ENCODE measurements at places on chromosomes 13 and 19.

- DNase-seq, result no peak
Observed at GRCh38 chr13:81872581-81872980, 1531.7 kb upstream of the SPRY2 start.

DNA sequence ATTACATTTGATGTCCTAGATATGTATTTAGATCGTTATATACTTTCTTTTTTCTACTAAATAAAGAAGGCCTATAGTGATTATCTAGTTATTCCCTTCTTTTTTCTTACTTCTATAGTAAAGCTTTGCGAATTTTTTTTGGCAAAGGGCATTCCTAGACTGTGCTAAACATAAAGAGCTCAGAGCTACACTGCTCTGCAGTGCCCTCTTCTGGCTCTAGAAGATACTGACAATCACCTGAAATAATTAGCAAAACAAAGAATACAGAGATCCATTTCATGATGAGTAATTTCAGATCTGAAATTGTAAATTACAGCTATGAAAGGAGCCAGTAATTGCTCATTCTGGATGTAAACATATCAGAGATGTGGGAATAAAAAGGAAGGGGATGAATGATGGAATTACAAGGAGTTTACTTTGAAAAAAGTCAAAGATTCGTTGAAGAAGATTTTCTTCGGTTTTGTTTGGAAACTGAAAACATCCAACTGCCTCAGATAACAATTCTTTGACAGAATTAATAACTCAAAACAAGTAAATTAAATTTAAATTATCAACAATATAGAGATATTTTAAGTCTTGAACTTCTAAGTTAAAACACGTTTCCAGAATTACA lies 288.5 kb downstream of the NALCN start:
- DNase-seq, result no peak

DNA sequence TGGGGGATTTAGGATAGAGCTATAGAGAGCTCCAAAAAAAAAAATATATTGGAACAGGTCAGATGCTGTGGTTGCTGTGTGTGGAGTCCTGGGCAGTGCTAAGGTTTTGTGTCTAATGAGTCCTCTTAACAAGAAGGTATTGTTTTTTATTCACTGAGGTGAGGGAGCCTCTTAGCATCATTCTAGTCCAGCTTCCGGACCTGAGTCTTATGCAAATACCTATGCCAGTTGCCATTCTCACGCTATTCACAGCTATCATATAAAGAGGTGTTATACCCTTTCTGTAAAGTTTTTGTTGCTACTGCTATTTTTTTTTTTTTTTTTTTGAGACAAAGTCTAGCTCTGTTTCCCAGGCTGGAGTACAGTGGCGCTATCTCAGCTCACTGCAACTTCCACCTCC lies 1.4 kb downstream of the NLRP2 start:
- no peak for DNase-seq

DNA sequence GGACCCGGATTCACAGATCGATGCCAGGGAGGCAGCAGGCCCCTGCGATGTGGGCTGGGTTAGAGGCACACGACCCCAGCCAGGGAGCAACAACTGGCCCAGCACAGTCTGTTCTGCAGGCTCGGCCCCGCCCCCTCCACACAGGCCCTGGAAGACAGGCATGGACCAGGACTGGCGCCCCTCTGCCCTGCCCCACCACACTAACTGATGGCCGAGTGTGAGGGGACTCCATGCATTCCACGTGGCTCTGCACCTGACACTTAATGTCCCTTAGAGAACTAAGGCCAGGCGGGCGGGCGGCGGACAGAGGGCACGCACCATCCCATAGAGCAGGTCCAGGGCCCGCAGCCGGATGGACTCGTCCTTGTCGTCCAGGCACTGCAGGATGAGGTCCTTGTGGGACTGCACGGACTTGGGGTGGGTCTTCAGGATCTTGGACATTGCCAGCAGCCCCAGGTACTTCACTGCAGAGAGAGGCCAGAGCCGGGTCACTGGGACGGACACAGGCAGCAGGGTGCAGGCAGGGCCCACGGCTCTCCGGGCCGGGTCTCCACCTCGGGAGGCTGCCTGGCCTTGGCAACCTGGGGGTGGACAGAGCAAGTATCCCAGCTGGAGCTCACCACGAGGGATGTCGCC lies 24.8 kb downstream of the IZUMO4 start:
- DNase-seq, result no peak

DNA sequence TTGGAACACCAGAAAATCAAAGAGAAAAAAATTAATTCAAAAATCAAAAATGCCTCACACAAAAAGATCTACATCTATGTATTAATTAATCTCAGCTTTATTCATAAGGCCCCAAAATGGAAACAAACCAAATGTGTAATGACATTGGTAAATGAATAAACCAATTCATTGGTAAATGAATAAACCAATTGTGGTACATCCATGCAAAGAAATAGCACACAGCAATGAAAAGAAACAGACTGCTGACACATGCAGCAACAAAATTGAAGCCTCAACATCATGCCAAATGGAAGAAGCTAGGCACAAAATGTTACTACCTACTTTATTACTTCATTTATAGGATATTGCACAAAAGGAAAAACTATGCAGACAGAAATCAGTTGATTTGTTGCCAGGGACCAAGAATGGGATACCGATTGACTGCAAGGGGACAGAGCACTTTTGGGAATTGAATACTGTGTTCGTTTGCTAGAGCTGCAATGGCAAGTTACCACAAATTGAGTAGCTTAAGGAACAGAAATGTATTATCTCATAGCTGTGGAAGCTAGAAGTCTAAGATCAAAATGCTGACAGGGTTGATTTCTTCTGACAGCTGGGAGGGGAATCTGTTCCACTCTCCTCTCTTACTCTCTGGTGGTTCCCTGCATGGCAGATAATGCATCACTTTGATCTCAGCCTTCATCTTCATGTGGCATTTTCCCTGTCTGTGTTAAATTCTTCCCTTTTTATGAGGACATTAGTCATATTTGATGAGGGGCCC lies 252.8 kb downstream of the RFC3 start:
- no peak for DNase-seq

GRCh38 chr13:46140044-46140443 lies 35.2 kb upstream of the CPB2 start:
- no peak for DNase-seq

All from stimulated activated CD4-positive, alpha-beta T cell treated with anti-CD3 and anti-CD28 coated beads, Interleukin-1b, Interleukin-23, amount 100 ng/mL, for 4 hours (primary cell).